Esophagus squamous epithelium (tissue), 5 donors: ENCODE measurements at places on chromosomes 3 and 15.

DNA sequence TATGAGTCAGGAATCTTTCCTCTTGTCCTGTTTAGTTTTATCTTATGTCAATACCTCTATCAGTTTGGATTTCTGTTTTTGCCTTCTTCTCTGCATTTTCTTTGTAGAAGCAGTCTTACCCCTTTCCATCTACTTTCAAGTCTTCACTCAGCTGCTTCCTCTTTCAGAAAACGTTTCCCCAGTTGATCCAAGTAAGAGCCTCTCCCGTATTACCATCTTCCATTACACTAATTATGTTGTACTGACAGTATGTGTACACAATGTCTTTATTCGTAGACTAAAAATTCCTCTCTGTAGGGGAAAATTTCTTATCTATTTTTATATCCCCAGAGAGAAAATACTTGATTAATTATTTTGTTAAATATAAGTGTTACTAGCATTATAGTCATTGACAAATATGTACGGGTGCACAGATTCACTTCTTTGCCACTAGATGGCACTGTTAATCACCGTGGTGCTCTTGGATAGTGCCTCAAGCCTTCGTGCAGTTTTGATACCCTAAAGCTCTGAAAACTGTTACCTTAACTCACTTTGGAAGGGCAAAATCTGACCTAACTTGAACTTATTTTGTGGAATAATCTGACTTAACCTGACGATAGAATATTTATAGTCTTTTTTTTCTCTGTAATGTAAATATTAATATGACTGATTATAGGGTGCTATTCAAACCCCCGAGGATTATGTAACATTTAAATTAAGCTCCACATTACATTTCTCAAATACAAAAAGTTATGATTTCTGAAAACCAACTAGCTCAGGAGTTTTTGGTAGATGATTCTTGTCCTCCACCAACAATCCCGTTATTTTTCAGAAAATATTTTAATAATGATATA is 74.2 kb upstream of the POU1F1 start:
- no peak for DNase-seq

DNA sequence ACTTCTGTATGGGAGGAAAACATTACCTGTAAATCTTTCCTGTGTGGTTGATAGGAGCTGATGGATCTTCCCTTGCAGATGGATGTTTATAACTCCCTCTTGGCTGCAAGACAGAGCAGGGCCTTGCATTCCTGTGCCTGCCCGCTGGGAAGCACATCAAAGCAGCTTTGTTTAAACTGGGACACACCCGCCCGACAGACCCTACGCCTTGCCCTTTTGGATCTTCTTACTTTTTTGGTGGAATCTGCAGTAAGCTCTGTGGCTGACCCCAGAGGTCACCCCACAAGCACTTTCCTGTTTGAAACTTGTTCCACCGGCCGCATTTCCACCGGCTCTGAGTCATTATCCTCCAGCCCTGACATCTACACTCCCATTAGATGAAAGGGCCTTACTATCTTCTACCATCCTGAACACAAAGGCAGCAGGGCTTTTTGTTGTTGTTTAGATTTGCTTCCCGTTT is 244.1 kb upstream of the STT3B start:
- DNase-seq = no peak

DNA sequence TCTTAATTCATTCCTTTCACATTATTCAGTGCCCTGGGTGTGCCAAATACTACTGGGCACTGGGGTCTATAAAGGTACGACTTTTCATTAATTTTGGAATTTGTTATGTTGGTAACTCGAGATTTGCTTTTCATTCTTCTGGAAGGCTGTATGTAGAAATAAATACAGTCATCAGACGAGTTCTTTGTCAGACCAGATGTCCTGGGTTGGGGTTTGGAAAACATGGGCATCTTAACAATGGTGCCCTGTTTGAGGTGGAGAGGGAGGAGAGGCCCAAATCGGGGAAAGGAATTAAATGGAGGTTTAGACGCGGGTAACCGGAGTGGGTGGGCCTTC is 662 bp upstream of the GLCE start:
- DNase-seq = no peak

DNA sequence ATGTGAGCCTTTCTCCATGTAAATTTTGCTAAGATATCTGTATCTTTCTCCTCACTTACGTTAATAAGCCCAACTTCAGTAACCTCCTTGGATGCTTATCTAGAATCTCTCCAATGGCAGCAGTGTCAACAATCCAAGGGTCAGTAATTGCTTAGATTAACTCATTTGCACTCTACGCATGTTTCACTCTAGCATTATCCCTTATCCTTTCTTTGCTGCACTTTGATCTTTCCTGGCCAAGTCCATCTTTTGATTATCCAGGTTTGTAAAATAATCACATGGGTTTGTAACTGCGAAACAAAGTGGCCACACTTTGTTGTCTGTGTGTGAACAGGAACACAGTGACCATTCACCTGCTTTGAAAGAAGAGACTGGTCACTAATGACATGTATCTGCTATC is 577.6 kb downstream of the RSL24D1 start:
- DNase-seq = no peak

DNA sequence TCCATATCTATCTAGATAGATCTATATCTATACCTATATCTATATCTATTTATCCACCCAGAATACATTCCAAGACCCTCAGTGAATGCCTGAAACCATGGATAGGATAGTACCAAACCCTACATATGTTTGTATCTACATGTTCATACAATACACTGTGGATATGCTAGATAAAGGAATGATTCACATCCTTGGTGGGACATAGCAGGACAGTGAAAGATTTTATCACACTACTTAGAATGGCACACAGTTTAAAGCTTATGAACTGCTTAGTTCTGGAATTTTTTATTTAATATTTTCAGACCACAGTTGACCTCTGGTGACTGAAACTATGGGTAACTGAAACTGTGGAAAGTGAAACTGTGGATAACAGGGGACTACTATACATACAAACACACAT is 198.8 kb upstream of the TTC14 start:
- no peak for DNase-seq
